ENCODE measurements at places on chromosomes 12 and 14. TPM values are rescaled to one million over a fixed set of nuclear protein-coding genes. Genes with fewer than 3 reads are reported as not detected.

The DACT1 gene
- polyA plus RNA-seq: 39.1 TPM

The TRMT61A gene
- polyA plus RNA-seq: 5.9 TPM

The RNASE4 gene
- 2.1 TPM for polyA plus RNA-seq

The CEBPE gene
- 0.08 TPM for polyA plus RNA-seq

The SIRT4 gene
- polyA plus RNA-seq: 5.8 TPM

The SERPINA3 gene
- polyA plus RNA-seq: 0.19 TPM

The PTHLH gene
- polyA plus RNA-seq: 1.3 TPM

DNA sequence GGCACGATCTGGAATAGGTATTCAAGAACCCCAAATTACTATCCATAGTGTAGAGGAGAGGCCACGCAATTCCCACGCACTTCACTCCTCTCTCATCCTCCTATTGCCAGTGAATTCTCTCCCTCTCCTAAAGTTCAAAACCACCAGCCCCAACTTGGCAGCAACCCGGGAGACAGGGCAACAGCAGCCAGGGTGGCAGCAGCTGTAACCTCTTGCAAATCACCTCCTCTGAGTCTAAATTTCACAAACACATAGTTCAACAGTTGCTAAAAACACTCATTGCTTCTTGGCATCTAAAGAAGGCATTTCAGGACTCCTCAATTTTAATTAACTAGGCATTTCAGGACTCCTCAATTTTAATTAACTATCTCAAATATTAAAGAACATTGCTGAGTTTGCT is 37.7 kb upstream of the MANSC4 start:
- no peak for DNase-seq

DNA sequence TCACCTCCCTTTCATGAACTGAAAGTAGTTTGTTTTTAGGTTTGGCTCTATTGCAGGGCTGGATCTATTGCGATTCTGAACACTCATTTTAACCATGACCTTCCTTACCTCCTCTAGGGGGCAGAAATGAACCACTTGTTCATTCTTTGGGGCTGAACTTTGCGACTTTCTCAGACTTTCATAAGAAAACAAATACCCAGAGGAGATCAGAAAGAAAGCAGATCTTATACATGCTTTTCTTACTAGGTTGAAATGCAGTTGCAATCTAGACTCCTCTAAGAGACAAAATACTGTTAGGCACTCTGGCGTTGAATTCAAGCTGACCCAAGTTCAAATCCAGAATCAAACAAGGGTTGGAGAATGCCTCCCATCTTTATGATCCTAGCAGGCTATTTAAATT is 32.6 kb upstream of the PLEKHG3 start:
- no peak for DNase-seq

DNA sequence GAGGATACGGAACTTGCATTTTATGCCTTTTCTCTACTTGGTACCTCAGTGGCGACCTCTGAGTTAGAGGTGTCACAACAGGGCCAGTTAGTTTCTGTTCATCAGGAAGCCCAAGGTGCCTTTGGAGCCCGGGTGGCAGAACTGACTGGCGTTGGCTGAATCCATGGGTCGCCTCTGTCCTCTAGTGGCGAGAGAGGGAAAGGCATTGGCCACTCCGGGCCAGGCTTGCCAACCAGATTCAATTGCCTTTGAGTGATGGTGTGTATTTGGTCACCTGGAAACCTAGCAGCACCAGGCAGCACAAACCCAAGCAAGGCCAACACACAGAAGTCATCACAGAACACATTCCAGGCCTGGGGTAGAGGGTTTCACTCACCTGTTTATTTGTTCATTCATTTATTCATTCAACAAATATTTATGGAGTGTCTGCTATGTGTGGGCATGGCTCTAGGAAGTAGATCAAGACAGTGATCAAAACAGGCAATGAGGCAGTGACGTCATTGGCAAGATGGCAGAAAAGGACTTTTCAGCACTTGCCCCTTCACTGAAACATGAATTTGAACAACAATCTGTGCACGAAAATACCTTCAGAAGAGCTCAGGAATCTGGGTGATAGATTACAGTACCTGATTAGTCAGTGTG is 40.5 kb upstream of the KCNA5 start:
- DNase-seq: no peak

DNA sequence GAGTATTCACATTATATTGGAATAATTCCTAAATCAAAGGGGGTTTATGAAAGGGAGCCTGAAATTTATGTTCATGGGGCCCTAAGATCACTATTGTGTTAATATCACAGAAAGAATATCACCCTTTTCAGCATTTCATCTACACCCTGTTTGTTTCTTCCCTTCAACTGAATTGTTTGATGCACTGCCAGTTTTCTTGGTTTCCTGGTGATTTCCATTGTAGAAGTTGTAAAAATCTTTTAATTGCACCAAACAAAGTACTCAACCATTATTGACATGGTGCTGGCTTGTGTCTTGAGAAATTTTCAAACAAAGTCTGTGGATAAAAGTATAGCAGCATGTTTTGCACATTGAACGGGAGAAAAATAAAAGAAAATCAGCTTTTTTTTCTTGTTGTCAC is 154.8 kb upstream of the PRKD1 start:
- no peak for DNase-seq

DNA sequence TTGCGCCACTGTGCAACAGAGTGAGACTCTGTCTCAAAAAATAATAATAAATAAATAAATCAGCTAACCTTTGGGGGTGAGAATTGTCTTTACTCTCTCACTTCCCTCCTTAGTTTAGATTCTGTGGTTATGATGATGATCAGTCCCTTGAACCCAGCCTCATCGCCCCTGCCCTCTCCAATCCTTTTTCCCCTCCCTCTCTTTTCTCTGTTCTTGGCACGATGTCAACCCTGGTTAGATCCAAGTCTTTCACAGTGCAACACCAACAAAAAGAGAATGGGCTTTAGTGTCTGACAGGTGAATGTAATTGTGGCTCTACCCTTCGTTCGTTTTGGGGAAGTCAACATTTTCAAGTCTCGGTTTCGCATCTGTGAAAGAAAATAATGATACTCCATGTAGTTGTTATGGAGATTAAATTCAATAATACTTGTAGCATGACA is 59.0 kb downstream of the NTN4 start:
- no peak for DNase-seq

- DNase-seq: no peak
Measured at GRCh38 chr14:62673014-62673755, 372.1 kb downstream of the KCNH5 start.

- no peak for DNase-seq
Measured at GRCh38 chr12:6078398-6079096, 45.9 kb downstream of the VWF start.

DNA sequence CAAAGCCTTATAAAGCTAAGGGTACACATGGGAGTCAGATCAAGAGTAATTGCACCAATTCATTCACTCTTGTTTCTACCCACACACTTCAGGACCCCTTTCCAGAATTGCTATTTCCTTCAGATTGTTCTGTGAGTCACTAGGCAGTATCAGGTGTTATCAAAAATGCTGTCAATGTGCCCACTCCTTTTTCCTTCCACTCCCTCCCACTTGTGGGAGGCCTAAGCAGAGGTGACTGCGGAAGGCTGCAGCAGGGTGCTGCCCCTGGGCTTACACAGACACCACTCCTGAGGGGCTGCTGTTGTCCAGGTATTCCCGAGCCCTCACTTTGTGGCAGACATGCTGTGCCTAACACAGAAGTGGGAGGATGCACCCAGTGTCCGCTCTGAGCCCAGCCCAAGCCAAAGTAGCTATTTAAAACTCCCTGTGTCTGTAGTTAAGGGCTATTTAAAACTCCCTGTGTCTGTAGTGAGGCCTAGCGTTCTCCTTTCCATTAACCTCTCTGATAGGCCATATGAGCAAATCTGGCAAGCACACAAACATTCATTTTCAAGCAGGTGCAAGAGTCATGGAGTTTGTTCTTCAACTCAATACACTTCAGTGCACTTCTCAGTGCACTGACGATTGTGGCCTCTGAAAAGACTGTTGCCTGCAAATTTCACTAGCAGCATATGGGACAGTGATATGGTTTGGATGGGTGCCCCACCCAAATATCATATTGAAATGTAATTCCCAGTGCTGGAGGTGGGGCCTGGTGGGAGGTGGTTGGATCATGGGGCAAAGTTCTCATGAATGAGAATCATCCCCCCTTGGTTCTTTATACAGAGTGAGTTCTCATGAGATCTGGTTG is 117.8 kb downstream of the PHLDA1 start:
- DNase-seq: no peak

DNA sequence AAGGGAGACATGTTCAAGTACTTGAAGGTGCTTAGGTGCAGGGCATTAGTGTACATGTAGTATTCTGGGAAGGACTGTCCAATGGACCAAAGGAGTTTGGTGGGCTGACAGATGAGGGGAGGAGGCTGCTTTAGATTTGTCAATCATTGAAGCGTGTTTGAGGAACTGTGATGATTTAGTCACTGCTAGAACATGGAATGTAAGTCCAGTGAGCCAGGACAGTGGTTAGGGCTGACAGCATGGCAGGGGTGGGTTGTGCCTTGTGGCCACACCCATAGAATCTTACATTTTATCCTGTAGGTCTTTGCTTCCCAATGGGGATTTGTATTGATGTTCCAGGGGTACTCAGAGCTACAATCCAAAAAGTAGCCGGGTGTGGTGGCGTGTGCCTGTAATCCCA is 24.6 kb downstream of the DIP2B start:
- DNase-seq: no peak

GRCh38 chr12:127174881-127175280 is 1092.1 kb upstream of the TMEM132C start:
- no peak for DNase-seq

- no peak for DNase-seq
Measured at GRCh38 chr12:24044941-24045703, 95.7 kb upstream of the SOX5 start.

DNA sequence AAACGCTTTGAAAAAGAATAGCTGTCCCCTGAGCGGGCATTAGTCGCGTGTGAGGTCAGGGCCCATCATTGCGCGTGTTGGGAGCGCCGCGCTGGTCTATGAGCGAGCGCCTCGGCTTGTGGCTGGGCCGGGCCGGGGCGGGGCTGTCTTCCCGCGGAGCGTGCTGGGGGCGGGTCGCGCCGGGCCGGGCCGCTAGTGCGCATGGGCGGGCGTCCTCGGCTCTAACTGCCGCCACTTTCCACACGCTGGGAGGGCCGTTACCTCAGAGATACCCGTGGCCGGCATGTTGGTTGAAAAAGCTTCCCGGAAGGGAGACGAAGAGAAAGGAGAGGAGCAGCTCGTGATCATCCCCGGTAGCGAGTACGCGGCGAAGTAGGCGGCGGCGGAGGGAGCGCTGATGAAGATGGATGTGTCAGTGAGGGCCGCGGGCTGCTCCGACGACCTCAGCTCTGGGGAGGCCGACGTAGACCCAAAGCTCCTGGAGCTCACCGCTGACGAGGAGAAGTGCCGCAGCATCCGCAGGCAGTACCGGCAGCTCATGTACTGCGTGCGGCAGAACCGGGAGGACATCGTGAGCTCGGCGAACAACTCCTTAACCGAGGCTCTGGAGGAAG is at the start of gene EID3:
EID3 (plus strand) TSS at position 202 of the 614 bp plus-strand sequence; CDS start at position 398, 196 bp downstream.
- peak; percentile 78 for DNase-seq

DNA sequence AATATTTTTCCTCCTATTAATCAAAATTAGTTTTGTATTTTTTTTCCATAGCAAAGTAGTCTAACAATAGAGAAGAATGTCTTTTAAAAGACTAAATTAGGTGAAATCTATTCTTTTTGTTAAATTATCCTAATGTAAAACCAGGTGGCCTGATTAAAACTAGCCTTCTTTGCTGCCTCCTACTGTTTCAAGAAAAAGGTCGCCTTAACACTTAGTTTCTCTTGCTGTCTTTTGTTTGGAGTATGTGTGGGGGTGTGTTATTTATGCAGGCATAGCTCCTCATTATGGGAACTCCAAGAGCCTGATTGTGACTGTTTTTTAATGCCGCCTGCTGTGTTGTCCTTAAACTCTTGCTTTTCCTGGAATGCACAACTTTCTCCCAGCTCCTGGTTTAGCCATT is 855.3 kb downstream of the DIO2 start:
- no peak for DNase-seq

DNA sequence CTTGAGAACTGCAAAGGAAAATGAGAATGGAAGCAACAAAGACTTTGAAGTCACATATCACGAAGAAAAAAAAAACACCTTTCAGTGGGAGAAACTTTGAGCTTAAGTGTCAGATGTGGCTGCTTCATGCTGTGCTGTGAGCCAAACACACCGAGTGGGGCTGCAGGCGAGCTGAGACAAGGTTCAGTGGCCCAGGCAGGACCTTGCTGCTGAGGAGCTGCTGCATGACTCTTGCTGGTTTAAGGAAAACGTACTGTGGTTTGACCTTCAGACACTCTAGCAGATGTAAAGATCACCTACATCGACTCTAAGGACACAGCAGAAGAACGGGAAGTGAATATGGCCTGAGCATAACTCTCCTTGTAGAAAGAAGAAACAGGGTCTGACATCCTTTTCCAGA is 118.1 kb upstream of the OR4E1 start:
- no peak for DNase-seq

DNA sequence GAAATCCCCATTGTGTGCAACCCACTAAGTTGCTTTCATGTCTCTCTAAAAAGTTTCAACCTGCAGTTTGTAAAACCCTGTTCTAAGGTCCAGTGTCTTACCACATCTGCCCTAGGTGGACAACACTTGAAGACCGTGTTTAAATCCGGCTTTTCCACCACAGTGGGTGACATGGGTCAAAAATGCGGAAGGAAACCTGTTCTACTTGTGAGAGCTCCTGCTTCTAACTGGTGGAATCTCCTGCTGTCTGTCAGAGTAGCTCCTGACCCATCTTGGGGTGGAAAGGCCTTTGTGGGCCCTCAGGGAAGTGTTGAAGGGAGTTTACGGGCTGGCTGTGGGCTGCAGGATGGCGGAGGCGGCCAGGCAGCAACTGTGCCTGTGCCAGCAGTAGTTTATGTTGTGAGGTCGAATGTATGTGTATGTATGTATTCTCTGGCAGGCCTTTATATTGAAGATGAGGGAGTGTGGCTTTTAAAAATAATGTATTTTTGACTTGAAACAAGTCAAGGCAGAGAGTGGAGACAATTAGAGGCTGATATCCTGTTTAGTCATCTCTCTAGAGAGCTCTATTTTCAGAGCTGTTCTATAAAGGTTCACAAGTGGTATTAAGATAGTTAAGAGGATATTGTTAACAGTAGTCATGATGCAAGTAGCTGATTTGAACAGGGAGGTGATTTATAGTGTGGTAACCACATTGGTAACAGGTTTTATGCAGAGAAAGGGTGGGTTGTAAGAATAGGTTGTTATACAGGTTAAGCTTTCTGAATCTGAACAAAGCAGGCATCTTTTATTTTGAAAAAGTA is 67.0 kb downstream of the PRKCH start:
- DNase-seq: no peak

GRCh38 chr12:123946152-123946515 is 26.5 kb downstream of the CCDC92 start:
- DNase-seq: no peak

DNA sequence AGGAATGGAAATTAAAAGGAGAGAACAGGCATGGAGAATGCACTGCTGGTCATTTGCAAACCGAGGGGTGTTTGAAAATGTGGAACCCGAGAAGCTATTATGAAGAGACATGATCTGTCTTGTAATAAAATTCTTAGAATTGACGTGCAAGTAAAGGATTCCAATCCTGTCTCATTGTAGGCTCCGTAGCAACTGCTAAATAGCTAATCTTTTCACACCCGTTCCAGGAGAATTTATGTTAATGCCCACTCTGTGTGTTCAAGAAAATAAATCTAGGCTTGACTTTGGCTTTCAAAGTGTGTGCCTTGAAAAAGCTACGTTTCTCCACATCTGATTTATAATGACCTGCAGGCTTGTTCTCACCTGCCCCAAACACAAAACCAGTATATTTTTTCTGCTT is 380.9 kb downstream of the GLT1D1 start:
- no peak for DNase-seq

- no peak for DNase-seq
Measured at GRCh38 chr12:69996241-69996640, 171.2 kb downstream of the MYRFL start.

- no peak for DNase-seq
Measured at GRCh38 chr12:89350630-89351488, 1.4 kb downstream of the DUSP6 start.

- no peak for DNase-seq
Measured at GRCh38 chr12:19012965-19013364, 116.6 kb upstream of the PLEKHA5 start.

Measured in right renal cortex interstitium (tissue), 3 donors.